ENCODE measurements at places on chromosomes 1 and 21. TPM values are rescaled to one million over a fixed set of nuclear protein-coding genes. Genes with fewer than 3 reads are reported as not detected.

FAM163A gene
- total RNA-seq, result not detected

UBASH3A gene
- total RNA-seq, result 0.12 TPM

DONSON gene
- 17.6 TPM for total RNA-seq

CD1B gene
- not detected for total RNA-seq

HCN3 gene
- 4.6 TPM for total RNA-seq

EVA1C gene
- 55.6 TPM for total RNA-seq

FMO2 gene
- not detected for total RNA-seq

Data from A549 treated with AZD2906 at 1 μM for 4 hours (cell line).